ENCODE measurements at places on chromosomes 2 and 18. TPM values are rescaled to one million over a fixed set of nuclear protein-coding genes. Genes with fewer than 3 reads are reported as not detected.

Gene SCYGR4
- total RNA-seq, result not detected

Gene CFAP65
- not detected for total RNA-seq

Gene TWIST2
- total RNA-seq, result 7.2 TPM

GRCh38 chr2:219155054-219155644, 5.5 kb downstream of the NHEJ1 start:
- DNase-seq, result no peak

GRCh38 chr2:60463249-60463648, 90.2 kb downstream of the BCL11A start:
- no peak for DNase-seq

- no peak for DNase-seq
These were observed 47.7 kb upstream of the TMEM247 start for GRCh38 chr2:46431481-46432235.

DNA sequence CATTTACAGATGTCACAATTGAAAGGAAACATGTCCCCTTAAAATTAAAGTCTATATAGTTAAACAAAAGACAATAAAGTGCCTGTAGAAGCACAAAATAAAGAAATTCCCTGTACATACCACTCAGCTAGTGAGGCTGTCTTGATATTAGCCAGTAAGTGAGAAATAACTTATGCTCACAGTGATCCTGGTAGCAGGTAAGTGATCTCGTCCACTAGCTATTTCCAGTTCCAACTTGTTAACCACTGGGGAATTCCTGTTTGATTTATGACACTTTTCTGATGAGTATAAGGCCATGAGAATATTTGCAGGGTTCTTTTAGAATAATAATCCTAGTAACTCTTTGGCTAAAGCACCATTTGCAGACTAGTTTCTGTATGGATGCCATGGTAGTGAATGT, 127.9 kb upstream of the PGAP1 start:
- no peak for DNase-seq

- no peak for DNase-seq
These were observed 190.1 kb downstream of the NDUFA10 start for GRCh38 chr2:239835056-239835455.

GRCh38 chr2:128605421-128605820, 286.8 kb upstream of the HS6ST1 start:
- no peak for DNase-seq

- DNase-seq, result no peak
These were observed 221.0 kb upstream of the EPAS1 start for GRCh38 chr2:46076251-46076650.

Measured in glomerular endothelial cell (primary cell).